Right atrium auricular region (tissue), 2 donors: ENCODE measurements at places on chromosomes 5 and 9. TPM values are rescaled to one million over a fixed set of nuclear protein-coding genes. Genes with fewer than 3 reads are reported as not detected.

The PIP5KL1 gene
- total RNA-seq = not detected

- peaks cover 39% of the 10 kb centered on the region for H3K4me1 ChIP-seq
- H3K36me3 ChIP-seq = no peaks in the 10 kb centered on the region
- H3K4me3 ChIP-seq = no peak overlapping the region
- H3K27ac ChIP-seq = no peak overlapping the region
Measured at GRCh38 chr5:42499016-42499415, 75.8 kb downstream of the GHR start.

DNA sequence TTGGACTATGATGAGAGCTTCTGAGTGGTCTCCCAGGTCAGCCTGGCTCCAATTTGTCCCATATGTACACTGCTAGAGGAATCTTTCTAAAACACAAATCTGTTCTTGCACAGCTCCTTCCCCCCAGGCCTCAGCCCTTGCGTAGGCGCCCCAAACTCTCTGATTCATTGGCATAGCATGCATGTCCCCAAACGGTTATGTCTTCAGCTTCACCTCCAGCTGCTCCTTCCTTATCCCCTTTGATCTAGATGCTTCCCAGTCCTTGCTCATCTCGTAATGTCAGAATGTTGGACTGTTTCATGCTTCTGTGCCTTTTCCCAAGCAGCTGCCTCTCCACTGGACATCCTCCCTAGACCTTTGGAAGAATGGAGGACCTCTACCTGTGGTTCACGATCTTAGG is 60.1 kb upstream of the BASP1 start:
- H3K4me3 ChIP-seq = no peak overlapping the region
- no peak for DNase-seq
- no peaks in the 10 kb centered on the region for H3K36me3 ChIP-seq
- H3K4me1 ChIP-seq = no peaks in the 10 kb centered on the region

The CBY3 gene
- not detected for total RNA-seq

The FOXI1 gene
- not detected for total RNA-seq

The LECT2 gene
- total RNA-seq = not detected

DNA sequence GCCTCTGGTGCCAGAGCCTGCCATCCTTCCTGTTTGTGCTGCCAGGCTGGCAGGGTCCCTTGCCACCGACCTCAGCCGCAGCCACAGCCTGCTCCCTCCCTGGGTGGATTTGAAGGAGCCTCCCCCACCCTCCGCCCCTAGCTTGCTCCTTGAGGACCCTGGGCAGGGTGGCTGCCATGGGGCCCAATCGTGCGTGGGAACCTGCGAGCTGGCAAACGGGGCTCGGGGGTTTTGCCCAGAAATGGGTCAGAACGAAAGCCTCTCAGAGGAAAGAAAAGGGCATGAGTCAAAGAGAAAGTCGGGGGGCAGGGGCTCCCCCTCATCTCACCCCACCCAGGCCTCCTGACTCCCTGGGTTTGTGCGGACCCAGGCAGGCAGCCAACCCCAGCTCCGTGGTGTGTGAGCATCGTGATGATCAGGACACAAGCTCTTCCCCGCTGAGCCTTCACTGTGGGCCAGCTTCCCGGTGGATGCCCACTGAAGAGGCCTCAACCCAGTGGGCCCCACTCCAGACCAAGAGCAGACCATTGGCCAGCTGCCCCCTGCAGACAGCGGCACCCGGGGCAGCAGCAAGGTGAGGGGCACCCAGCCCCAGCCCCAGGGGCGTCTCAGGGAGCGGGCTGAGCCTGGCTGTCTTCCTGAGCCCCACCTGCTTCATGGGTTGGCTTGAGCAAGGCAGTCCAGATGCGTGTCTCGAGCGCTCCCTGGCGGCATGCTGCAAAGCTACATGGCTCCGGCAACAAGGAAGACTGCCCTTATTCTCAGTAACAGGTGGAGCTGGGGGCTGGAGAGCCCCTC is 3.0 kb upstream of the FUT7 start:
- H3K27ac ChIP-seq = no peak overlapping the region
- H3K4me1 ChIP-seq = no peaks in the 10 kb centered on the region
- H3K36me3 ChIP-seq = peaks cover 13% of the 10 kb centered on the region
- DNase-seq = peak; percentile 83
- H3K27me3 ChIP-seq = no peaks in the 10 kb centered on the region

The FOXD4L5 gene
- not detected for total RNA-seq

The EIF4EBP3 gene
- 12.8 TPM for total RNA-seq

DNA sequence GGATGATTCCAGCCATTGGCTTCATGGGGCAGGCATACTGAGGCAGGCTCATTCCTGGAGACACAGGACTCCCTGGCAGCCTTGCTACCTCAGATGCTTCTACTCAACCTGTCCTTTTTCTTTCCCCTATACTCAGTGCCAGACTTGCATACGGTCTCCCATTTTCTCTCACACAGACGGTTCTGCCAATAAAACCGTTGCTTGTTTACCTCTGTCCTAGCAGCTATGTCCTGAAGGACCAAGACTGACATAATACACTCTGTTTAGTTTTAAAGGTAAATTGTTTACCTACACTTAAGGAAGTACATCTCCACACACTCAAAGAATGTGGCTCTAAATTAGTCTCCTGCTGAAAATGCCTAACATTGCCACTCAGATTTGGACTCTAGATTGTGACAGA is 151.0 kb upstream of the RFX3 start:
- no peaks in the 10 kb centered on the region for H3K36me3 ChIP-seq
- H3K4me1 ChIP-seq = no peaks in the 10 kb centered on the region
- H3K27me3 ChIP-seq = no peaks in the 10 kb centered on the region
- no peak overlapping the region for H3K27ac ChIP-seq

The MSX2 gene
- total RNA-seq = 2.6 TPM

- H3K27me3 ChIP-seq = no peaks in the 10 kb centered on the region
- H3K36me3 ChIP-seq = no peaks in the 10 kb centered on the region
- H3K4me1 ChIP-seq = peaks cover 4% of the 10 kb centered on the region
Measured at GRCh38 chr5:112647428-112647827, 90.3 kb upstream of the APC start.

DNA sequence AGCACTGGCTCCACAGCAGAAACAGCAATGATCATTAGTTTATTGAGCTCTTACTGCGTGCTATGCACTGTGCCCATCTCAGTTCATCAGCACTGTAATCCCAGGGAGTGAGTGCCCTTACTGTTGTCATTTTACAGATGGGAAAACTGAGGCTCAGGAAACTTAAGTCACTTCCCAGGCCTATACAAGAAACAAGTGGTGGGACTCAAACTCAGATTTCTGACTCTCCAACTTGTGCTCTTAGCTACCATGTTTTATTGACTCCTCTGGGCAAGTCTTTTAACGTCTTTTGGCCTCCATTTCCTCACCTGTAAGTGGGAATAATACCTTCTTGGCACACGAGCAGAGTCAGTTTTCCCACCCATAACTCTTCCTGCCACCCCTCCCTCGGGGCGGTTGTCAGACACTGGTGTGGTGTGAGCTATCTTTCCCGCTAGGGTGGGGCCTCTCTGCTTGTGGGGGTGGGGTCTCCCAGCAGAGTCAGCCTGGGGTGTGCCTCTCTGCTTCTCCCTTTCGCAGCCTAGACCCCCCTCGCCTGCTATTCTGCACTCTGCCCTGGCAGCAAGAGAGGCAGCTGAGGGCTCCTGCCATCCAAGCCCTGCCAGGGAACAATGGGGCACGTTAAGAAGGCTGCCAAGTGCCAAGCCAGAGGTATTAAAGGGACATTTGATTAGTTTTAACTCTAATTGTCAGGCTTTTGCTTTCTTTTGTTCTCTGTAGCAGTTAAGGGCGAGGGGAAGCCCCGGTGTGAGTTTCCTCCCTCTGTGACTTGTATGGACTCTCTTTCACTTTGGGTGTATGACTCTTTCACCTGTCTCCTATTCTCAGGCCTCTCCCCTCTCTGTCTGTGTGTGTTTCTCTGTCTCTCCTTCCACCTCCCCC is 12.1 kb downstream of the GALNT10 start:
- H3K4me3 ChIP-seq = no peak overlapping the region
- no peak overlapping the region for H3K27ac ChIP-seq
- no peaks in the 10 kb centered on the region for H3K36me3 ChIP-seq
- peaks cover 14% of the 10 kb centered on the region for H3K4me1 ChIP-seq
- no peak for DNase-seq

The SMIM33 gene
- total RNA-seq = not detected

- no peak overlapping the region for H3K4me3 ChIP-seq
- no peak overlapping the region for H3K27ac ChIP-seq
Measured at GRCh38 chr9:89461265-89461664, 36.6 kb downstream of the SEMA4D start.

The SPATA24 gene
- total RNA-seq = 29.7 TPM

The ACSL6 gene
- total RNA-seq = 1.6 TPM

DNA sequence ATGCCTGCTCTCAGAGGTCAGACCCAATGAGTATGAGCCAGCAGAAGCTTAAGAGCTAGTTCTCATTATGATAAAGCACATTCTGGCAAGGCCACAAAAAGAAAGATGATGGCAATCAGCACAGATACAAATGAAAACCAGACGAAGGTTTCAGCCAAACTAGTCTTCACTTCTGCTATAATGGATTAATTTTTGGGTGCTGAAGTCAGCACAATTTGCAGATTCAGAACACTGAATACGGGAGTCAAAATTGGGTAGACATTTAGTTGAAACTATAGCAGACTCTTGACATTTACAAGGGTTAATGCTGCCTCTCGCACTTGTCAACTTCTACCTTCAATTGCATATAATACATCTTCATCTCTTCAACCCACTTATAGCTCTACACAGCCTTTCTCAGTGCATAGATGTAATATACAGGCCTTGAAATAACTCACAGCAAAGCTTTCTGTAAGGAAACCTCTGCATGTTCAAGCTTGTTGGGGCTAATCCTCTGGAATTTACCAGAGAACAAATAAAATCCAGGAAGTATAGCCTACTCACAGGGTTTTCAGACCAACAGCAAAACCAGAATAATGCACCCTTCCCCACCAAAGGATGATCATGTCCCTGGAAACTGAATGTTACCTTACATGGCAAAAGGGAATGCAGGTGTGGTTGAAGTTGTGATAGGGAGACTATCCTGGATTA is 77.1 kb downstream of the BAAT start:
- DNase-seq = no peak
- no peaks in the 10 kb centered on the region for H3K36me3 ChIP-seq
- no peaks in the 10 kb centered on the region for H3K4me1 ChIP-seq
- no peak overlapping the region for H3K4me3 ChIP-seq
- H3K27me3 ChIP-seq = no peaks in the 10 kb centered on the region
